Activated T-cell treated with anti-CD3 and anti-CD28 coated beads, Interleukin-2, amount 50 U/mL, for 24 hours (primary cell): ENCODE measurements at places on chromosomes 11 and 22.

DNA sequence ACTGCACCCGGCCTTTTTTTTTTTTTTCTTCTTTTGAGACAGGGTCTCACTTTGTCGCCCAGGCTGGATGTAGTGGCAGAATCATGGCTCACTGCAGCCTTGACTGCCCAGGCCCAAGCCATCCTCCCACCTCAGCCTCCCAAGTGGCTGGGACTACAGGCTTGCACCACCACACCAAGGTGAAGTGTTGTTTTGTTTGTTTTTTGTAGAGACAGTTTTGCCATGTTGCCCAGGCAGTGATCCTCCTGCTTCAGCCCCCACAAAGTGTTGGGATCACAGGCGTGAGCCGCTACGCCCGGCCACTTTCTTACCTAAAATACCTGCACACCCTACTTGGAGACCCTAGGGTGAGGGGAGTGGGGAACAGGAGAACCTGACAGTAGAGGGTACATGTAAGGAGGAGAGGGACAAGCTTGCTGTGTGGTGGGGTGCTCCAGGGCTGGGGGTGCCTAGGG lies 4.5 kb upstream of the AIFM3 start:
- DNase-seq = no peak

GRCh38 chr11:76704171-76704948 lies 33.8 kb upstream of the LRRC32 start:
- DNase-seq = no peak

- no peak for DNase-seq
Measured at GRCh38 chr11:6057452-6057851, 26.9 kb upstream of the OR56A1 start.

DNA sequence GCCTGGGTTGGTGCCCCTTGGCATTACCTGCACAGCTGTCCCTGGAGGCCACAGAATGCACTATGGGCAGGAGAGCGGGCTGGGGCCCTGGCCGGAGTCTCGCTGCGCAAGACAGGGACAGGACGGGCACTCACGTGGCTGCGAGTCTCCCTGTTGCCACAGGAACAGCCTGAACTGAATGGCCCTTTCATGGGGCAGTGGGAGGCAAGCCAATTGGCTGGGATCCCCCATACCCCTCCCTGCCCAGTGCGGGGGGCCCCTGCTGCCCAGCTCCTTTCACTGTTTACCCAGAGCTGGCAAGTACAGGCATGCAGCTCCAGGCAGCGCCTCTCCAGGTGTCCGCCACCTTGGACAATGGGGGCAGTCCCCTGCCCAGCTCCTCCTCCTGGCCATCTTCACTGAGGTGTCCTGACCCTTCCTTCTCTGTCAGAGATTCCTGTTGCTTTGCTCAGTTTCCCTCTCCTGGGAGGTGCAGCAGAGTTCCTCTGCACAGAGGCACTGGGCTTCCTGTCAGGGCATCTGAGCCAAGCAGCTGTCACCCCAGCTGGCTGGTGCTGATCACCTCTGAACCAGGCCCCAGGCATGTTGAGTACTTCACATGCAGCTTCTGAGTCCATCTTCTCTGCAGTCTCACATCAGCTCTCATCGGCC lies 5.2 kb downstream of the USP2 start:
- DNase-seq = no peak

DNA sequence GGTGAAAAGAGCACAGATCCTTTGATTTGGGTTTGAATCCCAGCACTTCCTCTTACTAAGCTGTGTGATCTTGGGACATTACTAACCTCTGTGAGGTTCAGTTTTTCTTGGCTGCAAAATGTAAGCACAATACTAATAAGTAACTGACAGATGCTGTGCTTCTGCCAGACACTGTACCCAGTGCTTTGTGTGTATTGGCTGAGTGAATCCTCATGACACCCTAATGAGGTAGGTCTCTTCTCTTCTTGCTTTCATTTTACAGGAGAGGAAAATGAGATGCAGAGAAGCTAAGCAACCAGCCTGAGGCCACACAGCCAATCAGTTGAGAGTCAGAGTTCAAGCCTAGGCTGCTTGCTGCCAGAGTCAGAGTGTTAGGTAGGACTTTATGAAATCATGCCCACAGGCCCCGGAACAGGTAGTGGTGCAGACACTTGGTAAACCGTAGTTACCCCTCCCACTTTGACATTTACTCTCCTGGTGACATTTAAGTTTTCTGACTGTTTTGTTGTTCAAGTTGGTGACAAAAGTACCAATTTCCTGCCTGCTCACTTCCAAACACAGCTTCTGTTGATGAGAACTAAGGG lies 21.2 kb downstream of the PTPRJ start:
- DNase-seq = peak; percentile 75

GRCh38 chr11:26621132-26621531 lies 49.1 kb upstream of the MUC15 start:
- DNase-seq = no peak

DNA sequence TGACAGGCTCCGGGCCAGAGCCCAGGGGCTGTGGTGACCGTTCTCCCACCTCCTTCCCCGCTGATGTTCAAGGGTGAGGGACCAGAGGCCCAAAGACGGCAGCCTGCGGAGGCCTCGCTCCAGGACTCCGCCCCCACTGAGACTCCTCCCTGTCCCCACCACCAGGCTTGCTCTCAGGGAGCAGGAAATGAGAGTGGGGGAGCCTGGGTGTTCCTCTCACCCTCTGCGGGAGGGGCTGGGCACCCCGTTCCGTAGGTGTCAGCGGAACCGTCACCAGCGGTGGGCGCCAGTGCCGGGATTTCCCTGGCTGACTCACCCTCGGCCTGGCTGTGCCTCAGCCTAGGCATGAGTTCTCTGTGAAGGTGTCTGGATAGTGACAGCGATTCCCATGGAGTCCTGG lies 15.7 kb downstream of the DAGLA start:
- peak; percentile 93 for DNase-seq

DNA sequence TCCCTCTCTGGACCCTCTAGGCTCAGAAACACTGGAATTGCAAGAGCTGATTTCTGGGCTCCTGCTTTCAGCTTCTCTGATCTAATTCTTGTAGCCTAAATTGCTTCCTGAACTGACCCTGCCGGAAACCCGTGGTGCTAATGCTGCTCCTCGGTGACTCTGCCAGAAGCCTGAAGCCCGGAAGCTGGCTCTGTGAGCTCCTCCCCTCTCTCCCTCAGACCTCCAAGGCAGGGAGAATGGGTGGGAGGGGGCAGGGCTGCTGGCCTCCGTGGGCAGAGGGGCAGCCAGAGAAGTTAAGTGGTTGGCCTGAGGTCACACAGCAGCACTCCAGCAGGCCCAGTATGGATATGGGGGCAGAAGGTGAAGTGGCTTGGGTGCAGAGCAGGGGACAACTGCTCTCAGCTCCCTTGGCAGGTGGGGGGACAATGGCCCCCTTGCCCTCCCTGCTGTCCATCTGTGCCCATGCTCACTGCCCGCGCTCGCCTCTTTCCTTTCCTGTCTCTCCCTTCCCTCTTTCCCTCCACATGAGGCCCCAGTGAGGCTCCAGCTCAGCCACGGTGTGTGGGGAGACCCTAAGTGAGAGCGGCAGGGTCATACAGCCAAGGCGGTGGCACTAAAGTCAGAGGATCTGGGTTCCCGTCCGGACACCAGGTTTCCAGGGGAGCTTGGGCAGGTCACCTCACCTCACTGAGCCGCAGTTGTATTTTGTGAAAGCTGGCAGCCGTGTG lies 16.2 kb downstream of the CAPN5 start:
- DNase-seq = peak; percentile 73

- peak; percentile 80 for DNase-seq
Measured at GRCh38 chr22:20979243-20979809, 2.8 kb upstream of the LZTR1 start.

GRCh38 chr22:41469218-41469851 lies 418 bp downstream of the ACO2 start:
- no peak for DNase-seq

- no peak for DNase-seq
Measured at GRCh38 chr11:20035701-20036601, 124.3 kb downstream of the DBX1 start.

DNA sequence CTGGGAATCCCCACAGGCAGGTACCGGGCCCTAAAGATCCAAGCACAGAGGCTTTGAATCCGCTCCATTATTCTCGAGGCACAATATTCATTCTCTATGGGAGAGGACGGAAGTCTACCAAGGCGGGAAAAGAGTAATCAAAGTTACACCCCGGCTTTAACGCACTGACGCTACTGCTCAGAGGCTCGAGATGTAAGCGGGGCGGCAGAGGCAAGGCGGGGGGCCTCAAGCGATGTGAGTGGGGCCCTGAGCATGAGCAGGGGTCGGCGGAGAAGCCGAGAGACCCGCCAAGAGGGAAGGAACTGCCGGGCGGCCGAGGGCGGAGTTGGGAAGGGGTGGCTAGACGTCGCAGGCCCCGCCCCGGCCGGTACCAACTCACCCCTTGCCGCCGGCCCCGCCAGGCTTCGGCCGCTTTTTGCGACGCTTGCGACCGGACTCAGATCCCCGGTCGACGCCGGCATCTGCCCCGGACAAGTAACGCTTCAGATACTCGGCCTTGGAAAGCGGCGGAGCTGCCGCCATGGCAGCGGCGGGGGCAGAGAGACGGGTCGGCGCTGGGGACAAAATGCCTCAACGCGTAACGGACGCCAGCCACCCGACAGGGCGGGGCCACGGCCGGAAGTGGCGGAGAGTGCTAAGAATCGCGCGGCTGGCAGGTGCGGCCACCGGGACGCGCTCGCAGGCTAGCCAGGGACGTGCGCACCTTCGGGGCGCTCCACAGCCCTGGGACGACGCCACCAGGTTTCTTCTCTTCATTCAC lies at the start of gene BUD13:
Gene BUD13 (minus strand): TSS at position 545 of the 760 bp plus-strand sequence. CDS start 23 bp downstream, at position 522.
- peak; percentile 98 for DNase-seq

DNA sequence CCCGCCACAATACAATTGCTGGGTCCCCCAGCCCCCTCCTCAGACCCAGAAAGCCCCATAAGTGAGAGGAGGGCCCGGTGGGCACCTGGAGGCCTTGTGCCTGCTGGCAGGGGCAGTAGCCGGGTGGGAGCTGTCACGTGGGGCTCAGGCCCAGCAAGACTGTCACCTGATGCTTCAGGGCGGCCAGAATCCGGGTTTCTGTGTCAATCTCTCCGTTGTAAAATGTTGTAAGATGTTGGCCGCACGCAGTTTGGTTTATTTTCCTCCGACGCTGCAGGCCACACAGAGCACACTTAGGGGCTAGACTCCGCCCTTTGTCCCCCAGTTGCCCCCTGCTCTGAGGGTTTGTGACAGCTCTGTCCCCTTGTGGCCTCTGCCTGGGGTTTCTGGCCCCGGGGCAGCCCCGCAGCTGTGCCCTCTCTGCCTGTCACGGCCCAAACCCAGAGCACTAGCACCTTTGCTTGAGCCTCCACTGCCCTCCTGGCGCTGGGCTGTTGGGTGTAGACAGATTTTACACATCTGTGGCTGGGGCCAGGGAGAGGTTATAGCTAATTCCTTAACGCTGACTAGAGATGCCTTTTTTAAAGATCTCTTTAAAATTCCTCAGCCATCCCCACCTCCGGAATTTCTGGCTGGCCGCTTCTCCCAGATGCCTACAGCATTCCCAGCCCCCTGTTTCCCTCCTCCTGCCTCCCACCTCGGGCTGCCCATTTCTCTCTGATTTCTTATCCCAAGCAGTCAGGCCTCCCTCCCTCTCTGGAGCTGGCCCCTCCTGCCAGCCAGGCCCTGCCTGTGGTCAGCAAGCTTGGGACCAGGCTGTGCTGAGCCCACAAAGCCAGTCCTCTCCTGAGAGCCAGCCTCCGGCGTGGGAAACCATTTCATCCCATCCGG lies 3.2 kb upstream of the PRR5 start:
- DNase-seq = no peak

- no peak for DNase-seq
Measured at GRCh38 chr11:124518989-124519451, 24.4 kb downstream of the OR8B12 start.

GRCh38 chr11:45265969-45266675 lies 20.0 kb downstream of the SYT13 start:
- no peak for DNase-seq

- DNase-seq = no peak
Measured at GRCh38 chr11:26584818-26585217, 12.8 kb upstream of the MUC15 start.

GRCh38 chr11:24514219-24514594 lies 17.4 kb downstream of the LUZP2 start:
- DNase-seq = no peak

DNA sequence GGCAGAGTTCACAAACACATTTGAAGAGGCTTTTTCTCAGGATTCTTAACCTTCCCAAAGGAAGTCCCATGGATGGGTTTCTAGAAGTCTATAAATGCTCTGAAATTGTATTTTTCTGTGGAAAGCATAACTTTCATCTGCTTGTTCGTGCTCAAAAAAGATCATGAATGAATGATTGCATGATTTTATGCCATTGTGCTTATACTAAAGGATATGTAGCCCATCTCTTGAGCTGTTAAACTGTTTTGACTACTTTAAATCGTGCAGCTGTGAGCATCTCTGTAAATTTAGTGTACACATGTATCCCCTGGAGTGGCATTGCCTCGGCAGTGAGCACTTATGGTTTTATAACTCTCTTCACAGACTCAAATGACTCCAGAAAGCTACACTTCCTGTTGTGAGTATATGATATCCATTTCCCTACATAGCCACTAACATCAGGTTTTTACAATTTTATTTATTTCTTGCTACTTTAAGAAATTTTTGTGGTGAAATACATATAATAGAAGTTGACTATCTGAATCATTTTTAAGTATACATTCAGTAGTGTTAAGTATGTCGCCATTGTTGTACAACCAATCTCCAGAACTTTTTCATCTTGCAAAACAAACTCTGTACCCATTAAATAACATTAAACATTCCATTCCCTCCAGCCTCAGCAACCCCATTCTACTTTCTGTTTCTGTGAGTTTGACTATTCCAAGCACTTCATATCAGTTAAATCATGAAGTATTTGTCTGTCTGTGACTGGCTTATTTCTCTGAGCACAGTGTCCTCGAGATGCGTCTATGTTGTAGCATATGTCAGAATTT lies 8.0 kb downstream of the NEAT1 start:
- DNase-seq = peak; percentile 26

GRCh38 chr11:133618544-133618943 lies 86.2 kb upstream of the OPCML start:
- DNase-seq = no peak

DNA sequence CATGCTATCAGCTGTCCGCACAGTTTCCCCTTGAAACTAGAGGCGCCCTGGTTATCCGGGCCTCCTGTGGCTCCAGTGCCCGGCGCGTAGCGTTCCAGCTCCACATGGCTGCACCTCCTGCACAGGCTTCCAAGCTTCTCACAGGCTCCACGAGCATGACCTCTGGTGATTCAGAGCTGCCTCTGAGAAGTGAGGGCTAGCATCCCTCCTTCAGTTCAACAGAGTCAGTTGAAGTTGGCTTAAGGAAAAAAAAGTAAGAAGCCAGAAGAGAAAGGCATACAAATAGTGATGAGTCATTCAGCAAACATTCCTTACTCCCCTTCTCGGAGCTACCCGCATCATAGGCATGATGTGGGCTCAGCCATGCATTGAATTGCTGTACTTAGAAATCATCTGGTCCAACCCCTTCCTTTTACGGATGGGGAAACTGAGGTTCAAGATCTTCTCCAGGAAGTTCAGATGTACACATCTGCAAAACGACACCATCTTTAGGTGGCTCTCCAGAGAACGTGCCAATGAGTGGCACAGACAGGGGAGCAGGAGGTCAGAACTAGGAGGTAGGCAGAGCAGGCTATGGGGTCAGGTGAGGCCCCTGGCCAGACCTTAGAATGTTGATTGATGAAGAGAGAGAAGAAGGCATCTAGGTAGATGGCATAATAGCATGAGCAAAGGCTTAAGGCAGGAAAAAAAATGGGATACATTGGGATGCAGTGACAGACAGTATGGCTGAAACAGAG lies 216.3 kb upstream of the TBCEL start:
- no peak for DNase-seq
